ENCODE measurements at places on chromosomes 13 and 19.

- DNase-seq, result no peak
Measured at GRCh38 chr13:100872761-100873160, 198.2 kb upstream of the TMTC4 start.

GRCh38 chr13:110780422-110780821 lies 66.9 kb downstream of the ING1 start:
- DNase-seq, result no peak

GRCh38 chr13:93589788-93590187 lies 363.2 kb downstream of the GPC6 start:
- DNase-seq, result no peak

GRCh38 chr19:40422748-40423566 lies 2.8 kb downstream of the SERTAD1 start:
- no peak for DNase-seq

DNA sequence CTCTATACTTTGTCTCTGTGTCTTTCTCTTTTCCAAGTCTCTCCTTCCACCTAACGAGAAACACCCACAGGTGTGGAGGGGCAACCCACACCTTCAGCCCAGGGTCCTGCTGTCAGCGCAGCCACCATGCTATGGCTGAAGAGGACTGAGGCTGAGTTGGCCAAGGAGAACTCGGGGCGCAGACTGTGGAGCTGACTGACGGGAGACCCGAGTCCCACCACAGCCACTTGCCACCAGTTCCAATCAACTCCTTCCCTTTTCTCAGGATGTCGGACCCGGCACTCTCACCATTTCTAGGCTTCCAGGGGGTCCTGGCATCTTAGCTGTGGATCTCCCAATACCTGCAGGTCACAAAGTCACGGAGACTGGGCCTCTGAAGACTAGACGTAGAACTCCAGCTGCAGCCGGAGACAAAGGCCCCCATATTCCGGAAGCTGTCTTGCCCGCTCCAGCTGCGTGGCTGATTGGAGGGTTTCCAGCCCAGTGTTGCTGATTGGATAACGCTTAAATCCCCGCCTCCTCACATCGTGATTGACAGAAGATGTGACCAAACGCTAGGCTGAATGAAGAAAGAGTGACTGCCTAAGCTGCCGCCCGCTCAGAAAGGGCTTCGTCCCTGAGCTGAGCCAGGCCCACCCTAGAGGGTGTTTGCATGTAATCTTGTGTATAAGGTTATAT lies 63.6 kb downstream of the ZNF429 start:
- DNase-seq, result peak; percentile 54

GRCh38 chr19:574658-575526 lies 2.5 kb downstream of the BSG start:
- DNase-seq, result peak; percentile 76

GRCh38 chr19:20209051-20209450 lies 42.0 kb downstream of the ZNF486 start:
- DNase-seq, result no peak
